ENCODE measurements at places on chromosomes 11 and 22.
A peak's percentile ranks its signal among the peaks of the same experiment; 100 is the strongest.

DNA sequence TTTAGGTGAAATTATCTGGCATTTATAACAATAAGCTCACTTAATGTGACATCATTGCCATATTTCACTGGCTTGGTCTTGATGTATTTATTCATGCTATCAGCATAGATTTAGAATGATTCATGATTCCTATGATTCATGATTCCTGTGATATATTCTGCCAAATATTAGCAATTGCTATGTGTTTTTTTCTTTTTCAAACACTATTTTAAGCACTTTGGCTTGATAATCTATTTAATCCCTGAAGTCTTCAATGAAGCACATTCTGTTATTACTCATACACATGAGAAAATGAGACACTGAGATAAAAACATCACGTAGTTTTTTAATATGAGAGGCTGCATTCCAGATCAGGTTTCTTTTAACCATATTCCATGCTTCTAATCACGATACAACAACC is 78.5 kb downstream of the LUZP2 start:
- DNase-seq, result no peak

DNA sequence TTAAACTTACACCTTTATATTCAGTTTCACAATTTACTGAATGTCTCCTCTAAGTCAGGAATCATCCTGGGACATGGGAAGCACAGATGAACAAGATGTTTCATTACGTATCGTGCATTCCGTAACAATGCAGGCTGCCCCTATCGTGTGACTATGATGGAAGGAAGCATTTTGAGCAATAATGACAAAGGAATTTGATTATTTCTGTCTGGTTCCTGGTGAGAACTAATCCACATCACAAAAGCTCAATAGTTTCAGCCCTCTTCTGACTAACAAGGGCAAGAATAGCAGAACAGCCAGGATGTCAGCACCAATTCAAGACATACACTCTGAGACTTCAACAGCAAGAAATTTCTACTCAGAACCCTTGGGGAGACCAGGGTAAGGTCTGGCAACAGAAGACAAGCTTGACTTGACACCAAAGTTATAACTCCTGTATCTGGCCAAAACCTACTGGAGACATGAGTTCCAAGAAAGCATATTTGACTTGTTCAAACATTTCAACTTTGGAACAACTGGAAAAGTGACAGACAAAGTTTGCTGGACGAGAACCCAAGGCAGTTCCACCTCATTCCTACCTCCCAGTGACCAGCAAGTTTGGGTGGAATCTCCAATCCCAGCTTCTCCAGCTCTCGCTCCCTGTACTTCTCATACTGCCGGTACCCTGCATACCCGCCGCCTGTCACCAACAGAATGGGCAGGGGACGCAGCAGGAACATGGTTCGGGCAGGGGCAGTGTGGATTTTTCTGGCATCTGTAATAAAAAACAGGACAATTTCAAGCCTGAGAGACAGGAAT is 14.3 kb downstream of the PISD start:
- no peak for DNase-seq

GRCh38 chr22:19658057-19658966 is 56.0 kb upstream of the SEPTIN5 start:
- no peak for DNase-seq

DNA sequence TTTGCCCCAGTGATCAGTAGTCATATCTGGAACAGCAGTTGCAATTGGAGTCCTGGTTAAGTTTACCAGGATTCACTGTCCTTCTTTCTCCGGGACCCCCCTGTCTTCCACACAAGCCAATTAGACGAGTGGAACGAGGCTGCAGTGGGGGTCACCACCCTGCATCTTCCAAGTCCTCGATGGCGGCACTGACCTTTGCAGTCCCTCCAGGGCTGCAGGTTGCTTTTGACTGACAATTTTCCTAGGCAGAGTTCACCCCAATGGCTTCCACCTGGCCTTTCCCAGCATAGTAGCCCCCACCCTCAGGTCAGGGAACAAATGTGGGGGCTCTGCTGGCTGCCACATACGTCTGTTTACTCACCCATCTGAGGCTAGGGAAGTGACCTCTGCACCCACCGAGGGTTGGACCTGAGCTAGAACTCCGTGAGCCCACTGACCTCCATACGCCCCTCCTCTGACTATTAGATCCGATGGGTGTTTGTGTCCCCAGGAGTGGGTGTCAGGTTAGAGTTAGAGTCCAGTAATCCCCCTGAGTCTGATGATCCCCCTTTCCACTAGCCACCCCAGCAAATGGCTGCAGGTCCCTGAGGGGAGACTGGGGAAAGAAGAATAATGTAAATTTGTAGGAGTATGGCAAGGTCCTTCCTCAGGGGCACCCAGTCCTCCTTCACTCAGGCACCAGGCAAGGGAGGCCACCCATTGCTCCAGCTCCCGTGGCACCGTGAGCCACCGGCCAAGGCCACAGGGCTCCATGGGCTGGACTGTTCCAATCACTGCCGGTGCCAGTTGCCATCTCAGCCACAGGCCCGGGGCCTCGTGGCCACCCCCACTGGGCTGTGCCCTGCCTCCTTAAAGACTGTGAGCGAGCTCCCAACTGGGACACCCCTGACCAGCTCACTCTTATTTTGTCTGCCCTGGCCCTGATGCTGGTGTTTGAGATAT is 5.5 kb downstream of the C11orf21 start:
- no peak for DNase-seq

GRCh38 chr11:57643802-57644201 is 5.9 kb downstream of the YPEL4 start:
- DNase-seq, result no peak

- no peak for DNase-seq
These were observed 1.7 kb downstream of the GDPD5 start for GRCh38 chr11:75523811-75524664.

DNA sequence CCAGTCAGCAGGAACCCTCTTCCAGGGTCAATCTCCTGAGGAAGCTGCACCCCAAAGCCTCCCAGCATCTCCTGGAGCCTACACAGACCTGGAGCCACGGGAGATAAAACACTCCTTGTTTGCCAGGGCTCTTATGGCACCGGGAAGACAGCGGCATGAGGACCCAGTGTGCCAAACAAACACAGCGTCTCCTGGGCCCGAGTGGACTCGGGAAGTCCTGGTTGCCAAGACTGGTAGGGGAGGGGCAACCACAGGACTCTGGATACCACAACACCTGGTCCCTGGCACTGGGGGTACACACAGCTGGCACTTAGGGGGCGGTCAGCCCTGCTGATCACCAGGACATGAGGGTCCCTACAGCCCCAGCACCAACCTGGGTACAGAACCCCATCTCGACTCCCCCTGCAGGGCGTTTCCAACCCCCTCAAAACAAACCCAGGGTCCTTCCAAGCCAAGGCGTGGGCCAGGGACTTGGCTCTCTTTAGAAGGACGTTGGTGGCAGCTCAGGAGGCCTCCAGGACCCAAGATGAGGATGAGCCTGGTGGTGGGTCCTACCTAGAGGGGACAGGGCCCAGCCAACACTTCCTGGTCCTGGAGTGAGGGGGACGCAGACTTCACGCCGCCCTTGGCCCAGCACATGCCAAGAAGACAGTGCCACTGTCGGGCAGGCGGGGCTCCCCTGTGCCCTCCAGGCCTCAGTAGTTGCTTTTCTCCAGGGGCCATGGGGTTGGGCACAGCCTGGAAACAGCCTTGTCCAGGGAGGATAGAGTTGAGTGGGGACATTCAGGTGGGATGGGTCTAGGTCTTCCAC is 85.0 kb downstream of the CELSR1 start:
- no peak for DNase-seq

- DNase-seq, result peak; percentile 48
These were observed 539.3 kb downstream of the OPCML start for GRCh38 chr11:132992838-132993631.

DNA sequence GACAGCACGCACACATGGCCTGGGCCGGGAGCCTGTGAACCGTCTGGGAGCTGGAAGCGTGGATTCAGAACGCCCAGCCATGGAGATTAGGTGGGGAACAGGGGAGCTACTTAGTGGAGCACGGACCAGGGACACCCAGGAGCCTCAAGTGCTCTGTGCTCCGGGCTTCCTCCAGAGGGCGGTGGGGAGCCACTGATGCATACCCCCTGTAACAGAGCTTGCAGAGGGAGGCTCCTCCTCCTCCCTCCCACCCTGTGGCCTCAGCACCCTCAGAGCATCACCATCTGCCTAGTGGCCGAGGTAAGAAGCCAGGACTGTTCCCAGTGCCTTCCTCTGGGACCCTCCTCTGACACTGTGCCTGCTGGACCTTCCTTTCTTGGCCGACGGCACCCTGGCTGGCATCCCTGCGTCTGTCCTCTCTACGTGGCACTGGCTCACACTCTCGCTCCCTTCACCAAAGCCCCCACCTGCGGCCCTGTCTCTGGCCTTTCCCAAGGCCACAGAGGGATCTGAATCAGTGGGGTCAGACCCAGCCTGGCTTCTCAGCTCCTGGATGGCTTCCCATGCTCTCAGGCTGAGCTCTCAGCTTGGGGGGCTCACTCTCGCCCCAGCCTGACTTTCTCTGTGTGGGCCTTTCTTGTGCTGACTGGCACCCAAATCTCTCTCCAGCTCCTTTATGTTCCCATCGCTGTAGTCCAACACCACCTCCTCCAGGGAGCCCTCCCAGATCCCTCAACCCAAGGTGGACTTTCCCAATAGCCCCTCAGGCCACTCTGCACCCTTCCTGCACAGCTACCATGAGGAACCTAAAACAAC is 780.9 kb downstream of the BRD1 start:
- DNase-seq, result peak; percentile 51

- DNase-seq, result no peak
These were observed 64.9 kb upstream of the PAX6 start for GRCh38 chr11:31875866-31876560.

DNA sequence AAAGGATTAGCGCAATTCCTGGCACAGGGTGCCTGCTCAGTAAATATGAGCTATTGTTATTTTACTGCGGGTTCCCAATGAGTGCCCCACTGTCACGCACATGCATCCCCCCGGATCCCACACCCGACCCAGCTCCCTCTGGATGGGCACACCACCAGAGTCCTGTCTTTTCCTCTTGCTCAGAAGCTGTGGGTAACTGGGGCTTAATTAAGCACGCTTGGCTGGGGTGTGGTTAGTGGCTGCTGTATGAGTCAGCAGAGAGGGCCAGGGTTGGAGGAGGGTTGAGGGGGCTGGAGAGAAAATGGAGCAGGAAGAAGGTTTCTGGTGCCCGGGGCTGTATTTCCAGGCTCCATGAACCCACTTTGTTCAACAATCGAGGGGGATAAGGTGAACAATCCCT is 30.3 kb upstream of the NECTIN1 start:
- DNase-seq, result no peak

- peak; percentile 21 for DNase-seq
These were observed 64.2 kb downstream of the NFAM1 start for GRCh38 chr22:42367980-42368378.

DNA sequence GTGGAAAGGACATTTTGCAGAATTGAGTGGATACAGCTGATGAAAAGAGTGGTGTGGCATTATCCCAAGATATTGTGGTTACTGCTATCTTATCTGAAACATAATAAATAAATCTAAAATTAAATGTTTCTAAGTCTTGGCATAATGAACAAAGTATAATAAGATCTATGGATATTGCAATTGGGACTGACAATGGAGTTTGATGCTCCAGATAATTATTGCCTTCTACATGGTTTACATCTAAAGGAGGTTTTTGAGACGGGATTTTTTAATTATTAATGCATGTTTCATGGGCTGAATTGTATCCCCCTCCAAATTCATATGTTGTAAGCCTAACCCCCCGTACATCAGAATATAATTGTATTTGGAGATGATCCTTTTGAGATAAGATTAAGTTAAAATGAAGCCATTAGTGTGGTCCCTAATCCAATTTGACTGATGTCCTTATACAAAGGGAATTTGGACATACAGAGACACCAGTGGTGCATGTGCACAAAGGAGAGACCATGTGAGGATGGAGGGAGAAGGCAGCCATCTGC is 198.5 kb downstream of the MSANTD4 start:
- no peak for DNase-seq

- peak; percentile 22 for DNase-seq
These were observed 469.9 kb downstream of the MN1 start for GRCh38 chr22:27331526-27332281.

DNA sequence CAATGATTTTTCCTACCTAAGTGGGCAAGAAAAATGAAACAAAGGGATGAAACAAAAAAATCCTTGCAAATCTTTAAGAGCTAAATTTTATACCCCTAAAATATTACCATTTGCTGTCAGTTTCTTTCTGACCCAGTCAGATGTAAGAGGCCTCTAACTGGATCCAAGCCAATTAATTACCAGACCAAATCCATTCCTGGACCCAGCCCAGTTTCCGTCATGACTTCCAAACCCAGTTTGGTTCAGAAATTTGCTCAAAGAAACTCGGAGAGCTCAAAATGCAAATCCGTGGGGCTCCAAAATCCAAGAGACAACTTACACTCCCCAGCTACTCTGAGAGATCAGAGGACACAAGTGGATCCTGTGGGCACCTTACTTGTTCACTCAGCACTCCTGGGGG is 46.8 kb downstream of the TRIM44 start:
- DNase-seq, result no peak

DNA sequence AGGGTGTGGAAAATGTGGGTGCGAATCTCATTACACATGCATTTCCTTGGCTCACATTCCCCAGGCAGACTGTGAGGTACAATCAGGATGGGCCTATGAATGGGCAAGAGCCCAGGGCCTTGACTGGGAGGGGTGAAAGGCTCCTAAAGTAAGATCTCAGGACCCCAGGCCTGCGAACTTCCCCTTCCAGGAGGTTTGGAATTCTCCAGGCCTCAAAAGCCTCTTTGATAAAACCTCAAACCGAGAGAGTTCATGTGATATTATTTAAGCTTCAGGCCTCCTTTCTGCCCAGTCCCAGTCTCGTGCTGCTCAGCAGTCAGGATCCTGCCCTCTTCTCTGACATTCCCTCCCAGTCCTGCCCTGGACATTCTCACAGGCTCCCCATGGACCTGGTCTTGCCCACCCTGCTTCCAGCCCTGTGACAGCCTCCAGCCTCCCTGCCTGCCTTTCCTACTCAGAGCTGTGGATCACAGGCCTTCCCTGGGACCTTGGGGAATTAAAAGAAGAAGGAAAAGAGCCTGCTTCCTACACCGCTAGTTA is 37.3 kb upstream of the TEAD1 start:
- DNase-seq, result no peak

DNA sequence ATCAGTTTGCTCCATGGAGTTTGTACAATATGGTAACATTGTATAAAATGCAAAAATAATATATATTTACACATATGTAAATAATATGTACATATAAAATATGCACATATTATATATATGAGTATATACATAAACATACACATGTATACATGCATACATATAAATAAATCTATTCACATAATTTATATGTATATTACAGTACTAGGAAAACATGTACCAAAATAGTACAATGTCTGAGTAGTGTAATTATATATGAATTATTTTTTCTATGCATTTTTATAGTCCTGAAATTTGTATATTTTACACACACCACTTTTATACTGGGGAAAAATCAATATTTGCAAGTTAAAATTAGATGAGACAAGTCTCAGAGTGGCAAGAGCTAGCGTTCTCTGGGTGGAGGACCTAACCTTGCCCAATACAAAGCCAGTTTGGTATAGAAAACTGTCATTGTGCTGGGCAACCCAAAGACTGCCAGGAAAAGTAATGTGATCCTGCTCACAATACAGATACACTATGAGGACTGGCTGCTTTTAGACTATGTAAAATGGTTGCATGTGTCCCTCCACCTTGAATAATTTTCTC is 889.4 kb downstream of the LRRC4C start:
- no peak for DNase-seq

GRCh38 chr11:33692541-33692940 is 8.1 kb downstream of the C11orf91 start:
- no peak for DNase-seq
